ENCODE measurements at places on chromosomes 3 and 15.

DNA sequence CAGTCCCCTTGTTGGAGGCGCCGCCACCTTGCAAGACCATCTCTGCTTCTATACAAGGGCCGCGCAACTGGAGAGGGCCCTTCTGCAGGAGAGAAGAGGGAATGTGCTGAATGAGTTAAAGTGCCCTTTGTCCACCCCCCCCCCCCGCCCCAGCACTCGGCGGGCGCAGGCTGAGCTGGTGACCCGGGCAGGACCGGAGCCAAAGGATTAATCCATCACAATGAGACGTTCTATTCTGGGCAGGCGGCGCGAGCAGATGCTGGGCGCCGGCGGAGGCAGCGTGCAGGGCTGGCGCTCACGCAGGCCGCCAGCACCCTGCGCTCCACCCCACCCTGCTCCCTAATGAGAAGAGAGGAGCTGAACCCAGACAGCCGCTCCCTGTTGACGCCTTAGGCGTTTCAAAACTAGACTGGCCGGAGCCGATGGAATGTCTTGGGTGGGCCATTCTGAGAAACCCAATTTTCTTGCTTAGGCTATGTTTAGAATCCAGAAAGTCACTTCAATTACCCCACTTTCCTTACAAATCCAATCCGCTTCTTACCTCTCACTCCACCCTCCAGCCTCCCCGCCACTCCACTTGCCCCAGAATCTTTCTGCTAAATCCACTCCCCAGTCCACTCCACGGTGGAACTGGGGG, 32.9 kb downstream of the GJD2 start:
- DNase-seq, result peak; percentile 92

- no peak for DNase-seq
Observed at GRCh38 chr3:197132916-197133530, 103.4 kb upstream of the MELTF start.

DNA sequence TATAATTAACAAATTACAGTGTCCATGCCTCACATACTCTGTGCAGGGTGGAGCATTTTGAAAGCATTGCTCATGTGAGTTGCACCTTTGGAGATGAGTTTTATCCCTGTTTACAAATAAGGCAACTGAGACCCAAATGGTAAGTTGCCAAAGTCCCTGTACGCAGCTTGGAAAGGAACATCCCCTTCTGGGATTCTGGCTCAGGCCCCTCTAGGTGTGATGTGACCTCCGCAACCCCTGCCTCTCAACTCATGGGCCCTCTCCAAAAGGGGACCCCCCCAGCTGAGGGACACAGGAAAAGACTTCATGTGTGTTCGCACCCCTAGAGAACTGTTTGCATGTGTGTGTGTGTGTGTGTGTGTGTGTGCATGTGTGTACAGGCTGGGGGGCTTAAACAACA, 25.3 kb downstream of the PRR20G start:
- no peak for DNase-seq

- DNase-seq, result no peak
Observed at GRCh38 chr3:64988188-64988587, 300.4 kb upstream of the ADAMTS9 start.

DNA sequence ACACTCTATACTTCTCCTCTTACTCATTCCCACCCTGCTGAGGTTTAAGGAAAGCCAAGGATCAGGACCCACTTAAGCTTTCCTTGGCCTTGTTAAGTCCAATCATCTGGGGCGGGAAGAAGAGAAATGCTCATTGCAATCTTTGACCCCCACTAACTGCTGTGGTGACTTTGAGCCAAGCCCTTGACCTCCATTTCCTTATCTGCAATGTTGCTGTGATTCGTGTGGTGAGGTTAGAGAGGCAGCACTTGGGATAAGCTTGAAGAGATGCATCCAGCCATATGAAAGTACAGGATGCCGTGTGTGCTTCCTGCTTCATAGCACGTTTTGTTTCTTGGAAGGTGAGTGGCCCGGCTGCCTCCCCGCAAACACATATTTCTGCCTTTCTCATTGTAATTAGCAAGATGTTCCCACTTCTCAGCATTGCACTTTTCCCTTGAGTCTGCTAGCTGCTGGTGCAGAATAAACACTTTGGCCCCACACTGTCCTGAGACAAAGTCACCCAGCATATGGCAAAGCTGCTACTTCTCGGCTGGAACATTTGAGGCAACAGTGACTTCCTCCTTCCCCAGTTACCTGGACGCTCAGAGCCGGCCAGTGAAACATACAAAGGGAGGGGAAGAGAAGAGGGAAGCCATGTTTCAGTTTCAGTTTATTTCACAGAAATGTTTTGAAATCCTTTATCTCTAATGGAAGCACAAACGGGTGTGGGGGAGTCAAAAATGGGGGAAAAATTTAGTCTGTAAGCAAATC, 10.5 kb upstream of the NUDT16 start:
- DNase-seq, result no peak

- DNase-seq, result no peak
Observed at GRCh38 chr15:65885668-65886218, 16.5 kb downstream of the RAB11A start.

DNA sequence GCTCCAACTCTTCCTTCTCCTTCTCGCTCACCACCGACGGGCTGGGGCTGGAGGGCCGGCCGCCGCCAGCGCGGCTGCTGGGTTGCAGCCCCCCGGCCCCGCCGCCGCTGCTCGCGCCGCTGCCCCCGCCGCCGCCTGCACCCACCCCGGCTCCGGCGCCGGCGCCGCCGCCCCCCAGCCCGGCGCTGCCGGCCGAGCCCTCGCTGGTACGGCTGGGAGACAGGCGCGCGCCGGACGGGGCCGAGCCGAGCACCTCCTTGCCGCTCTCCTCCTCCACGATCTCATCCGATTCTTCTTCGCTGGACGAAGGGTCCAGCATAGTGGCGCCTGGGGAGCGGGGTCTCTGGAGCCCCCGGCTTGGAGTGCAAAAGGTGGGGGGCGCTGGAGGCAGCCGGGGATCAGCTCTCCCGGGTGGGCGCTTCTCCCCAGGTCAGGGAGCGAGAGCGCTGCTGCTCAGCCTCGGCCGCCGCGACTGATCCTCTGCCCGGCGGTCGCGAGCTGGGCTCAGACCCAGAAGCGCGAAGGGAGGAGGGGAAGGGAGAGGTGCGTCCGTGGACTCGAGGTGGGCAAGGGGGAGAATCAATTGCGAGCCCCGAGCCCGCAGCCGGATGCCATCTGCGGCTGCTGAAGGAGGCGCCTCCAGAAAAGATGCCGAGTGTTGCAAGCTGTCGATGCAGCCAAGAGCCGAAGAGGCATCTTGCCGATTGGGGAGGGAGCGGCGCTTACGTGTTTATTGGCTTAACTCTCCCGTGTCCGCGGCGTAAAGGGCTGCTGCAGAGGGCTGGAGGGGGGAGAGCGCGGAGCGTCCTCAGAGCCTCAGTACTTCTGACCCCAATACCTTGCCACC, at the start of gene CADPS:
CADPS (minus strand) TSS at position 706 of the 847 bp plus-strand sequence; CDS start at position 319, 387 bp downstream.
- DNase-seq, result no peak

- no peak for DNase-seq
Observed at GRCh38 chr15:95839367-95839782, 491.1 kb upstream of the NR2F2 start.

- no peak for DNase-seq
Observed at GRCh38 chr3:142808103-142808917, 80.6 kb downstream of the PCOLCE2 start.

- DNase-seq, result no peak
Observed at GRCh38 chr3:41106691-41107090, 92.6 kb upstream of the CTNNB1 start.

DNA sequence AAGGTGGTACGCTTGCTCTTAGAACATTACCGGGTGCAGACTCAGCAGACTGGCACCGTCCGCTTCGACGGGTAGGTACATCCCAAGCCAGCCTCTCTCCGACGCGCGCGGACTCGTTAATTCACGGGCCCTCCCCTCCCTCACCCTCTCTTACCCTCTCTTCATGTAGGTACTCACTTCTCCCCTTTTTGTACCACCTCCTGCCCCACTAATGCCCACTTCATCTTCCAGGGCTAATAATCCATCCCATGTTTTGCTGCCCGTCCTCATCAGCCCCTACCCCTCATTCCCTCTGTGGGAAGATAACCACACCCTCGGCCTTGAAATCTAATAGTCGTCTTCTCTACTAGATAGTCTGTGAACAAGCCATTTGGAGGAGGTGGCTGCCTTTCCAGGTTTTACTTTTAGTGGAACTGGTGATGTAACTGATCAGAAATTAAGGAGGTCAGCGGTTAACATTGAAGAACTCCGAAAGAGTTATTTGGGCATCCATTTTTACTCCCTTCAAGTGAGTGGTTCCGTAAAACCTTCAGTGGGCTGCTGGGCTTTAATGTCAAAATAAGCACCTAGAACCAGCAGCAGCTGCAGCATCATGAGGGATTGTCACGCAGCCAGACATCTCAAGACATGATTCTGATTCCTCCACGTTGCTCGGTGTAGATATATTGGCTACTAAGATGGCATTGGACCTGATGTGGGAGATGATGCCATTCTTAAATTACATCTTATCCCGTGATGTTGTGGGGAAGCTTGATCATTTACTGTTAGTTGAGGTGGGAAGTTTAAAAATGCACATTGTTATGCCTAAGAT, 1.3 kb downstream of the FEM1B start:
- peak; percentile 80 for DNase-seq

- DNase-seq, result no peak
Observed at GRCh38 chr15:79089890-79090486, 592 bp downstream of the RASGRF1 start.

DNA sequence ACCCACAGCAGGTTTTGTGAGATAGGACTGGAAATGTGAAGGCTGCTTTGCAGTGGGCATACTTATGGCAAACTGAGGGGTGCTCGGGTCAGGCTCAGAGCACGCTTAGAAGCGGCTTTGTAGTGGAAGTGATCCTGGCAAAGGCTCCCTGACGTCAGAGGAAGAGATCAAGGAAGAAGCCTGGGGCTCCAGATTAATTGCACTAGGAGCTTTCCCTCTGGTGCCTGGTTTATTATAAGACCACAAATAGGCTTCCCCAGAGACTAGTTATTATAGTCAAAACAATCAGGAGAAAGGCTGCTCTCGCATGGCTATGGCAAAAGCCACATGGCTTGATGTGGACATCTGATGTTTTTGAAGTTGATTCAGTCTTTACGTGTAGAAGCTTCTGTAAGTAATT, 515.1 kb downstream of the GABRG3 start:
- DNase-seq, result no peak

GRCh38 chr3:172716476-172716875, 5.6 kb upstream of the NCEH1 start:
- no peak for DNase-seq

DNA sequence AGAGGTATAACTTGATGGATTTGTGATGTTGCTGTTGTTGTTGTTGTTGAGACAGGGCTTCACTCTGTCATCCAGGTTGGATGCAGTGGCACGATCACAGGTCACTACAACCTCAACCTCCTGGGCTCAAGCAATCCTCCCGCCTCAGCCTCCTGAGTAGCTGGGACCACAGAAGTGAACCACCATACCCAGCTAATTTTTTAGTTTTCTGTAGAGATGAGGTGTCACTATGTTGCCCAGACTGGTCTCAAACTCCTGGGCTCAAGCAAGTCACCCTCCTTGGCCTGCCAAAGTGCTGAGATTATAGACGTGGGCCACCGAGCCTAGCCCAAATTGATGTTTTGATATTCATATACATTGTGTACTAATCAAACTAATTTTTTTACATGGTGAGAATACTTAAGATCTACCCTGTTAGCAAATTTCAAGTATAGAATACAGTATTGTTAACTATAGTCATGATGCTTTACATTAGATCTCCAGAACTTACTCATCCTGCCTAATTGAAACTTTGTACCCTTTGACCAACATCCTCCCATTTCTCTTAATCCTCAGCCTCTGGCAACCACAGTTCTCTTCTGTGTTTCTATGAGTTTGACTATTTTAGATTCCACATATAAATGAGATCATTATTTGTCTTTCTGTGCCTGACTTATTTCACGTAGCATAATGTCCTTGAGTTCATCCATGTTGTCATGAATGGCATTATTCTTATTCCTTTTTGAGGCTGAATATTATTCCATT, 23.2 kb downstream of the LMCD1 start:
- DNase-seq, result no peak

- peak; percentile 69 for DNase-seq
Observed at GRCh38 chr15:60673918-60674558, 195.1 kb upstream of the ICE2 start.
